ENCODE measurements at places on chromosomes 4 and X.

- DNase-seq, result peak; percentile 45
Observed at GRCh38 chrX:14673764-14674163, 144.4 kb downstream of the GLRA2 start.

DNA sequence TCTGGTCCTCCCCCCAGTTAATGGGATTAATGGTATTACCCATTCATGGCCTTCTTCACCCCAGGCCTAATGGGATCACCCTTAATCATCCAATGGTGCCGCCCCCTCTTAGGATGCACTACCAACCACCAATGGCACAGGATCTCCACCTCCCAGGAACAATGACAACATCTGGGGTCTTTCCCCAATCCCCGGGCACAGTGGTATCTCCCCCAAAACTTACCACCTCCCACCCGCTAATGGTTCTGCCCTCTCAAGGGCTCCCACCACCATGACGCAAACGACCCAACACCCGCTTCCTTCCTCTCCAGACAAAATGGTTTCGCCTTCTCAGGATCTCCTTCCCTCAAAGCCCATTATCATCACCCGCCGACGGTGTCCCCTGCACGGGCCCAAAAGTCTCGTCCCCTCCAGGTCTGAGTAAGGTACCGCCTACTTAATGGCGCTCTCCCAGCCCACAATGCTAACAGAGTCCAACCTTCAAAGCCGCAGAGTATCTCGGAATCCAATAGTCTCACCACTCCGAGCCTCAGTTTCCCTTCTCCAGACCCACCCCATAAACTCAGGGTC lies 458 bp downstream of the GRIPAP1 start:
- peak; percentile 15 for DNase-seq

DNA sequence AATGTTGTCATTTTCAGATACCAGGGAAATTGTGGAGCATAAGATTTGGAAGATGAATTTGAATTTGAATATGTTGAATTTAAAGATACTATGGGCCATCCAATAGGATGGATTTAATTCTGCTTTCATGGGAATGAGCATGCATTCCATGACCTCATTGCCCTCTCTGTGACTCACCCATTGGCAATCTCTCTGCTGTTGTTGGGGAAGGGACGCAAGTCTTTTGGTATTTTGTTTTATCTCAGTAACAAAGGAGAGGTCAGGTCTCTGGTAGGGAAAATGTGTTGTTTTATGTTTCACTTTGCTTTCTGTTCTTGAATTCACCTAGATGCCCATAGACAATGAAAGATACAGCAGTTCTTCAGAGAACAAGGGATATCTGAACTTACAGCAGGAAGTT lies 42.1 kb upstream of the MAGEA4 start:
- DNase-seq, result no peak

GRCh38 chr4:145936142-145936996 lies 2.3 kb downstream of the ZNF827 start:
- DNase-seq, result peak; percentile 21

- no peak for DNase-seq
Observed at GRCh38 chrX:68681443-68681941, 34.0 kb downstream of the STARD8 start.

GRCh38 chrX:29797156-29797555 lies 418.2 kb upstream of the MAGEB2 start:
- no peak for DNase-seq

- no peak for DNase-seq
Observed at GRCh38 chr4:38534344-38535045, 129.5 kb upstream of the KLF3 start.

GRCh38 chr4:47198791-47199190 lies 167.4 kb downstream of the GABRB1 start:
- no peak for DNase-seq

DNA sequence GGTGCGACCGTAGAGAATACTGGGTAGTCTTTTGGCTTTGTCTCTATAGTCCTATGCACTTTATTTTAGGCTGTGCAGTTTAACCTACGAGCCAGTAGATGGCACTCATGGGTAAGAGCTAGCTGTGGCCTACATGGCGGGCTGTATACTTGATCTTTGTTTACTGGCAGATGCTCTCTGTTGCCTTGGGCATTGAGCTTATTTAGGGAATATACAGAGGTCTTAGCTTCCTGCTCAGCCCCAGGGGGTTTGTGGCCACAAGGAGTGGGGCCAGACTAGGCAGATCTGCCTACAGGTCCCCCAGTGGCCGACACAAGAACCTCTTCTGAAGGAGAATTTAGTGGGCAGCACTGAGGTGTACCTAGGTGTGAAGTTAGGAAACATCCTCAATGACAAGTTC lies 227.6 kb upstream of the HDX start:
- peak; percentile 21 for DNase-seq

DNA sequence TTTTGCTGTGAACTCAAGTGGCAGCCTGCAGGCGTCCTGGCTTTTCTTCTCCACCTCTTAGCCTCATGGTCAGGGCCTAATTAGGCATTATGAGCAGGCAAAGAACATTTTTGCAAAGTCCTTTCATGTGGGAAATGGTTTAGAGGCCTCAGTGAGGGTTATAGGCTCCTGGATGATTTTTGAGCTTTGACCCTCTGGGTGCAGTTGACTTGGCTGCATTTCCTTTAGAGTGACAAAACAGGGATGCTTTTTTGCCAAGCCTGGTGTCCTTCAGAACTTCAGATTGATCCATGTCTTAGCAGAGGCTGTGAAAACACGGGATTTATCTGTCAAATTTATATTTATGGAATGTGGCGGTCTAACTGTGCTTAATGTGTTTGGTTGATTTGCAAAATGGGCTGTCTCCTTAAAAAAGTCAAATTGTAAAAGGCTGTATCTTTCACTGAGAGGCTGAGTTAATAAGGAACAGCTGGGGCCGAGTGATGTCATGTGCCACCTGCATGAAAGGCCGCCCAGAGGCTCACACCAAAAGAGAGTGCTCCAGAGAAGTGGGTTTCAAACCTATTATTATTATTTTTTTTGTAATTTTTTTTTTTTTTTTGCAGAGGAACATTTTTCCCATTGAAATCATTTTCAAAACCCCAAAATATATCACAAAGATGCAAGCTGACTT lies 192.2 kb upstream of the ARX start:
- no peak for DNase-seq

DNA sequence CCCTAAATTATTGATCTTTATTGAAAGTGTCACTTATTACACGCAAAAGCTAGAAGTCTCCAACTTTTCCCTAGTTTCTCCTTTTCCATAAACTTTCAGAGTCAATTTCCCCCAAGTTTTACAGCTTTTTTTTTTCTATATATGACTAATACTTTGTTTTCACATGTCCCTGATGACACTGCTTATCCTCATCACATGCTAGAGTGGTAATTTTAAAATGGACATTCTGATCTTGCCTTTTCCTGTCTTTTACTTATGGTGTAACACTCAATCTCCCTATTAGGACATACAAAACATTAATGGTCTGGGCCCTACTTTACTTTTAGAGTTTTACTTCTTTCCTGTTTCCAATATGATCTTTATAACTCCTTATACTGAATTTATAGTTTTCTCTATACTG lies 112.6 kb downstream of the ANK2 start:
- no peak for DNase-seq

DNA sequence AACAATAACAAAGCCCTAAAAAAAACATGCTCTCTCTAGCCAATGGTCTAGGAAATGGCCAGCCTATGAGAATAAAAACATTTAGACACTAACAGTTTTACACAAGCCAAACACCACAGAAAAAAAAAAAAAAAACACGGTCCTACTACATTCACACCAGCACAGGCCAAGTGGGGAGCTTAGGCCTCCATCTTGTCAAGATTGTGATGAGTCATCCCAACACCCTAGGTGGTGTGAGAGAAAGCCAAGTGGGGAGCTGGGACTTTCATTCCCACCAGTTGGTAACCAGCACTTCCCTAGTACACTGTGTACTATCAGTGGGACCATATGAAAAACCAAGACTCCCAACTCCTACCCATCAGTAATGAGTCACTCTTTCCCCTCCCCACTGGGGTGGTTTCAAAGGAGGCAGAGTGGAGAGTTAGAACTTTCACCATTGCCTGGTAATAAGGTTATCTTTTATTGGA lies 95.6 kb downstream of the ADAMTS3 start:
- no peak for DNase-seq

GRCh38 chrX:39705290-39705689 lies 392.5 kb downstream of the BCOR start:
- DNase-seq, result peak; percentile 6

- no peak for DNase-seq
Observed at GRCh38 chrX:137567682-137568232, 1.8 kb downstream of the ZIC3 start.

DNA sequence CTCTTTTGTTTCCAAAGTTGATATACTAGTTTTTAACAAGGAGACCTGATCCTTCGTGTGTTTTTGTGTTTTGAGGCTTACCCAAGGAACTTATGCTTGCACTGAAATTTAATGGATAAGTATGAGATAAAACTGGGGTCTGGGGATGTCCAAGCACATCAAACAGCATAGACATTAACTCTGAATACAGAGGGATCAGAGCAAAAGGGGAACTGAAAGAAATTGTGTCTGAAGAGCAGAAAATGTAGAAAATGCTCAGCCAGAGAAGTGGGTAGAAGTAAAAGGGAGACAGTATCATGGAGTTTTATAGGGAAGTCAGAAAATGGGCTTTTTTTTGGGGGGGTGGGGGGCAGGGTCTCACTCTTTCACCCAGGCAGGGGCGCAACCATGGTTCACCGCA lies 695.4 kb downstream of the ARAP2 start:
- no peak for DNase-seq

DNA sequence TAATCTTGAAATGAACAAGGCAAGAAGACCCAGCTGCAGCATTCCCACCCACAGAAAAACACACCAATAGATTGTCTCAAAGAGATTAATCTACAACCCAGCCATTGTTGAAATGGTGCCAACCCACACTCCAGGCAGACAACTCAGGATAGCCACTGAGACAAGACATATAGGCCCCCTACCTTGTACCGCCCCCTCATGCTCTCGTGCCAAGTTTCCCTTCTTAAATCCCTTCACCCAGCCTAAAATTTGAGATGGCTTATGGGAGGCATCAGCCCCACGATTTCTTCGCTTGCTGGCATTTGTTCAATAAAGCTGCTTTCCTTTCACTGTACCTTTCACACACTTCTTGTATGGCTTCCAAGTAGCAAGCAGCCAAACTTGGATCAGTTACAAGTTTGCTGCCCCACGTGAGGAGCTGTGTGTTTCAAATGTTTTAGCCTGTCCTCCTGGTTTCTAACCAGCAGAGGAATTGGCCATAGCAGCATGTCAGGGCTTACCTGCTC lies 1754.1 kb downstream of the C4orf33 start:
- DNase-seq, result no peak

DNA sequence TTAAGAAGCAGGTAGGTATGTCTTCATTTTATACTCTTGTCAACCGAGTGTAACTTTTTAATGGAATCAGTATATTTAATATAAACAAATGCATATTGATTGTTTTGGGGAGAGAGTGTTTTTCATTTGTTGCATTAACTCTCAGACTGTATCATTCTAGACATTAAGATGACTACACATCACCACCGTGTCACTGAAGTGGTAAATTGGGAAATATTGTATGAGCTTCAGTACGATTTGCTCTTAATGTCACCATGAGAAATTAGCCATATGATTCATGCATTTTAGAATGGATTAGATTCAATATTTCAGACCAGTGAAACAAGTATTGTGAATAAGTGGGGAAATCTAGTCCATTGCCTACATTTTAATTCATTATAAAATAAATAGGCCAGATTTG lies 9.7 kb upstream of the MFAP3L start:
- no peak for DNase-seq

DNA sequence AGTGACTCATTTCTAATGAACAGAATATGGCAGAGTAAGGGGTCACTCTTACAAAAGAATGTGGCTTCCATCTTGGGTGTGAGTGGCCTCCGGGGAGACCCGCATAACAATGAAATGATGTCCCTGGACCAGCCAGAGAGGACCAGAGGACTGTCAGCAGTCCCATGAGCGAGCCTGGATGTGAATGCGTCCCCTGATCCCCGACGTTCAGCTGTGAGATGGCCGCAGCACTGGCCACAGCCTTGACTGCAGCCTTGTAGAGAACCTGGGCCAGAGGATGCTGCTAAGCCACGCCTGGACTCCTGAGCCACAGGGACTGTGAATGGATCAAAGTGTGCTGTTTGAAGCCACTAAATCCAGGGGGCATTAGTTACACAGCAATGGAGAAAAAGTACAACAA lies 53.8 kb downstream of the MTNR1A start:
- no peak for DNase-seq

DNA sequence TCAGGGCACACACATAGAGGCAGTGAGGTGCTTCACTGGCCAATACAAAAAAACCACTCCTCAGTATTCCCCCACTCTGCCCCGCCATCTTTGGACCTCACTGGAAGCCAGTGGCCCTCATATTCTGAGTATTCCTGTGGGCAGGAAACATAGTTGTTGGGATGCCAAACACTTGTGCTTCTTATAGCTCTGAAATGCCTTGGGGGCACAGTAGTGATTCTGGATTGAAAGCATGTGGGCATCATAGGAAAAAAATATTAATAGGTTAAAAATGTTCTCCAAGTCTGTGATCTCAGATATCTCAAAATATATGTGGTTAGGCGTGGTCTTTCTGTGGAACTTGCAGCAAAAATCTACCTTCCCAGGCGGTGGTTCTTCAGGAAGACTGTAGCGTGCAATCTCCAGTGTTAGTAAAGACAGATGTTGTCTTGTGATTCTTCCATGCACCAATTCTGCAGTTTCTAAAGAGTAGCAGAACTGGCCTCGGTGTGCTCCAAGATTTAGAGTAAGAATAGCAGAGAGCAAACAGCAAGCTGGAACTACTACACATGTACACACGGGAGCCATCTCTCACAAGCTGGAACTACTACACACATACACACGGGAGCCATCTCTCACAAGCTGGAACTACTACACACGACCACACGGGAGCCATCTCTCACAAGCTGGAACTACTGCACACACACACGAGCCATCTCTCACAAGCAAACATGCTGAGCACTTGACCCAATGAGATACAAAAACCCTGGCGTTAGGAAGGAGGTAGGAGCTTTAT lies 8.0 kb upstream of the TENM3 start:
- no peak for DNase-seq

DNA sequence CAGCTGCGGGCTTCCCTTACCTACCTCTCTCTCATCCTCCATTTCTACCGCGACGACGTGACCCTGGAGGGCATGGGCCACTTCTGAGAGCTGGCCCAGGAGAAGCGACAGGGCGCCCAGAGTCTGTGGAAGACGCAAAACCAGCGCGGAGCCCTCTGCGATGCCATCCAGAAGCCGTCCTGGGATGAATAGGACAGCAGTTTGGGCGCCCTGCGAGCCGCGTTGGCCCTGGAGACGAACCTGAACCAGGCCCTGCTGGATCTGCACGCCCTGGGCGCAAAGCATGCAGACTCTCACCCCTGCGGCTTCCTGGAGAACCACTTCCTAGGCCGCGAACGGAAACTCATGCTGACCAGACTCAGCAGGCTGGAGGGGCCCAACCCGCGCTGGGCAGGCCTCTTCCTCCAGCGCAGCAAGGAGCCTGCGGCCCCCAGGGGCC lies 52.7 kb upstream of the TMPRSS11F start:
- no peak for DNase-seq

- no peak for DNase-seq
Observed at GRCh38 chr4:180993244-180993836, 1249.9 kb upstream of the TENM3 start.

GRCh38 chrX:71095981-71096759 lies 519 bp downstream of the FOXO4 start:
- DNase-seq, result peak; percentile 36
